ENCODE measurements at places on chromosomes 7 and 10.
A peak's percentile ranks its signal among the peaks of the same experiment; 100 is the strongest.

GRCh38 chr10:25388862-25389206 is 214.0 kb downstream of the GPR158 start:
- DNase-seq: no peak

DNA sequence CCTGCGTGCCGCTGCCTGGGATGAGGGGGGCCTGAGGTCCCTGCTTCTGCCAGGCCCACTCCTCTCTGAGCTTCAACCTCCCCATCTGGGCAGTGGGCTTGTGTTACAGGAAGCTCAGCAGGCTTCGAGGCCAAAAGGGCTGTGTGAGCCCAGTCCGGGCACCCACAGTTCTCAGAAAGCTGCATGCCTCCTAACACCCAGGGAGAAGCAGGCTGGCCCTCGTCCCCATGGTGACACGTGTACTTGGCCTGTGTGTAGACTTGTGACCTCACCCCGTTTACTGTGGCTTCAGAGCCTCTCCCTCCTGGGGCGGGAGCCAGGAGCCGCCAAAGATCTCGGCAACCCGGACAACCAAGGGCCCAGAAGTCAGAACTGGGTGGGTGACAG is 2.2 kb upstream of the GRIFIN start:
- no peak for DNase-seq

GRCh38 chr7:95578299-95578855 is 17.9 kb downstream of the PDK4 start:
- no peak for DNase-seq

DNA sequence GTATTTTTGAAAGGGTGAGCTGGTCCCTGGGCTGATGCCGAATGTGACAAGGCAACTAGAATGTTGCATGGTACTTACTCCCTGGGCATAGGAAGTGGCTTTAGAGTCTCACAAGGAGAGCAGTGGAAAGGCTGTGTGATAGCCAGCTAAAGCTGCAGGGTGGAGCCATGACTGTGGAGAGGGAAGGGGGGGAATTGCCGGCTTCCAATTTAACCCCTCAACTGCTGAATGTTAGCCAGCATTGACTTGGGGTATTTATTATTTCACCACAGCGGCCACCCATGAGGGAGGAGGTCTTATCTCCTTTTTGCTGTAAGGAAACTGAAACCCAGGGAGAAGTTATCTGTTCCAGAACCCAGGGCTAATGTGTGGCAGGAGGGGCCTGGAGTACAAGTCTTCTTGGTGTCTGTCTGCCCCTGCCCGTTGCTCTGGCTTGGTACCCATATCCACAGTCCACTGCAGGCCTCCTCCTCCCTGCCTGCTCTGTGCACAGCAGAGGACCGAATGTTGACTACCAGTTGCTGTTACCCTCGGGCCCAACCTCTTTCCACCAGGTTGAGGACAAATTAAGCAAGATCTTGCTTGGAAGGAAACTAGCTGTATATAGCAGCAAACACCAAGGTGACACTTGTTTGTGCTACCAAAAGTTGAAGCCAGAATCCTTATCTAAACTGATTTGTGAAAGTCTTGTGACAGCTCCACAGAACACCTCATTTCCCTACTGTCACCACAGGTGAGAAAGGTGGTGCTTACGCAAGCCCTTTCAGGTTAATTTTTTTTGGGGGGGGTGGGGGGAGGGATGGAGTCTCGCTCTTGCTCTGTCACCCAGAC is 37.6 kb downstream of the WBP1L start:
- DNase-seq: no peak

DNA sequence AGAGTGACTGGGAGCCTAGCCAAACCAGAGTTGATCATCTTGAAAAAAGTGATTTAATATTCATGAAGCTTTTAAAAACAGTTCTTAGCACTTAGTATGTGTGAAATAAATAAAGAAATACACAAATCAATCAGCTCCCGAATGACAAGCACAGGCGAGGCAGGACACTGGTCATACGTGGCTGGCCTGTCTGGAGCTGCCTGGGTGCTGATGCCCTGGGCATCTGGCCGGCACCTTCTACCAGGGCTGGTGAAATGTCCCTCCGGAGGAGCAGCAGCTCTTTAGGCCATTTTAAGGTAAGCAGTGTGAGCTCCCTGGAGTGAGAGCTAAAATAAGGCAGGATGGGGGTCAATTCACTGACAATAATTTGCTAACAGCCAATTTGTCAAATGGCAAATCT is 23.7 kb downstream of the IL15RA start:
- DNase-seq: no peak

DNA sequence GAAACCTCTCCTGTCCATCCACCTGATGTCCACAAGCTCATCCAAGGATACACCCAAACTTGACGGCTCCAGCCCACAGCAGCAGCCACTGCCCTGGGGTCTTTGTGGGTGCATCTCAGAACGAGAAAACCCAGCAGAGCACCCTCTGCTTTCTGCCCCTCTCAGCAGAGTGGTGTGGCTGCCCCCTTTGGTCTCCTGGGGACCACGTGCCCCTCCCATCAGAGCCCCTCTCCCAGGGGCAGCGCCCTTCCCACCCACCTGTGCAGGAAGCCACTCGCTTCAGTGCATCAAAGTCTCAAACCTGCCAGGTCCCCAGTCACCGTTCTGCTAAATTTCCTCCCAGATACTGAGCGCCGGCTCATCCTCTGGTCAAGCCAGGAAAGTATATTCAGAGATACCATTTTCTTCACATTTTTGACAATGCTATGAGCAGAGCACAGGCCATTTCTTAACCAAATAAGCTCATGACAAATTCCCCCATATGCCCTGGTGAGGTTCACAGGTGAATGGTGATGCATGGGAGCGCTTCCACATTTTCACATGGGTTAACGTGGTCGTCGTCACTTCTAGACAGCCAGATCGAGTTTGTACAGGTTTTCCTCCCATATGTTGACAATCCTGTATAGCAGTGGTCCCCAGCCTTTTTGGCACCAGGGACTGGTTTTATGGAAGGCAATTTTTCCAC is 32.4 kb downstream of the CAMK2B start:
- DNase-seq: no peak

GRCh38 chr7:46649876-46650275 is 728.8 kb upstream of the IGFBP3 start:
- DNase-seq: no peak

GRCh38 chr7:19390795-19391194 is 245.6 kb upstream of the FERD3L start:
- DNase-seq: no peak

- DNase-seq: no peak
Observed at GRCh38 chr7:144391823-144392255, 11.7 kb downstream of the NOBOX start.

DNA sequence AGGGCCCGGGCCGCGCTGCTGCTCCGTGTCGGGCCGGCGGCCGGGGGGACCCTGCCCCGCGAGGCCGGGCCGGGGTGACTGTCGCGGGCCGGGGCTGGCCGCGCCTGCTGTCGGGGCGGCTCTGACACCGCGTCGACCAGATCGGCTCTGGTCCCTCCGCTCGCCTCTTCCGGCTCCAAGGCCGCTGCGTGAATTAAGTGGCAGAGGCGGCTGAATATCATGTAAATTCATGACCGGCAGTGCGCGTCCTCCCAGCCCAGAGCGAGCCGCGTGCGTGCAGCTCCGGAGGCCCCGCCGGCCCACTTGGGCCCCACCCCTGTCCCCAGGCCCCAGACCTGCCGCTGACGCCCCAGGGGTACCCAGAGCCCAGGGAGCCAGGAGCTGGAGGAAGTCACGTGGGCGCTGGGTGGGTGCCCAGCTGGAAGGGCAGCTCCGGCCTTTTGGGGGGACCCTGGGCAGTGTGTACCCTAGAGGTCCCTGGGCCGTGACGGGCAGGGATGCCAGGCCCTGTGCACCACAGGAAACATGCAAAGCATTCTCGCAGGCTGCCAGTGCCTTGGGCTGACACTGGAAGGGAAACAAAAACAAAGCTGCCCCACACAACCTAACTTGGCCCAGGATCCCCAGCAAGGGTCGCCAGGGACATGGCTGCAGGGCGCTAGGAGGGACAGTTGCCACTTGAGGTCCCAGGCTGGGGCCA is 584.0 kb upstream of the MKI67 start:
- no peak for DNase-seq

DNA sequence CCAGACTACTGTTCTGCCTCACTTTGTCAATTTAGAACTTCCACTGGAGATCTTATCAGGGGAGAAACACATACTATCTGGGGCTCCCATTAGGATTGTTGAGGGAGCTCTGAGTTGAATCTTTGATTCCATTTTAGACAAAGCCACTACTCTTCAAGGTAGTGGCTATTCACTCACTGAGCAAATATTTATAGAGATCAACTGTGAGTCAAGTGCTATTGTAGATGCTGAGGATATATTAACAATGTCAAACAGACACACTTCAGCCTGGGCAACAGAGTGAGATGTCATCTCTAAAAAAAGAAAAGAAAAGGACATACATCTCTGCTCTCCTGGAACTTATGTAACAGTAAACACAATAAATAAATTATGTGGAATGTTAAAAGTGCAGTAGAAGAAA is 315.3 kb downstream of the PTEN start:
- no peak for DNase-seq

DNA sequence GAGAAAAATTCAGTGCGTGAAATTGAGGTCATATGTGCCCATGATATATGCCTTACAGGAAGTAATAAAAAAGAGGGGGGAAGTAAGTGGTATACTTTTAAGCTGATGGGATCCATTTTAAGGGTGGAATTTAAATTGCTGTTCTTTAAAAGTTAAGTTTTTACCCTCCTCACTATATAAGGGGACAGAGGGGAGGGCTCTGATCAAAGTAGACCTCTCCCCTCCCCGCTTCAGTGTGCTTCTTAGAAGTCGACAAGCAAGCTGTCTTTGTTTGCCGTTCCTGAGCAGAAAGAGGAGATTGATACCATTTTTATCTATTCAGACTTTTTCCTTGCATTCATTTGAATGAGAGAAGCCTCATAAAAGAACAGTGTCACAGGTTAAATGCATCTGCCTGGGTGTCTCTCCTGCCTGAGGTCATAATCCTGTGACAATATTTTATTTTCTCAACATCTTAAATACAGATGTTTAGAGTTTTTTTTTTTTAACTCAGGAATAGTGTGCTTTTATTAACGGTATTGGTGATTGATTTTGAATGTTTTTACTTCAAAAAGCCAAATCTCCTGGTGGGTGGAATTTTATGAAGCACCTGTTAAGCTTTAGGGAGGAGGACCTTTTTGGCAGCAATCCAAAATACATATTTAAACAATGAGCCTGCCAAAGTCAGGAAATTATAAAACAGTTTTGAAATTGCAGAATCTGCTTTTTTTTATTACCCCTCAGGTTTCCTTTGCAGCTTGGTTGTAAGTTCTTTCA is 141.7 kb downstream of the KAT6B start:
- peak; percentile 17 for DNase-seq

- DNase-seq: no peak
Observed at GRCh38 chr7:155533827-155534690, 12.3 kb downstream of the CNPY1 start.

GRCh38 chr7:140358412-140359051 is 39.8 kb downstream of the SLC37A3 start:
- DNase-seq: no peak

DNA sequence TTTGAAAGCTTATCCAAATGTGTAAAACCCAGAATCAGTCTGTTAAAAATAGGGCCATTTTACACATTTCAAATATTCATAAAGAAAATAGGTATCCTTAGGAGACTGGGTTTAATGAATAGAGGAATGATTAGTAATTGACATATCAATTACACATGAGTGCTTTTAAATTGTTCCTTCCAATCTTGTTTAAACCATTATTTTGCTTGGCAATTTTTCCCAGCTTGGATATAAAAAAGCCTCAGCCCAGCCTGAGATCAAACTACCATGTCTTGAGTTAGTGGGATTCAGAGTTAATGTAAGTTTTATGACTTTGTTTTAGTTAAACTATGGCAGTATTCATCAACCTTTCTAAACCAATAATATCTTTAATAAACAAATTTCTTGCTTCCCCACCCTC is 28.3 kb downstream of the PARP12 start:
- DNase-seq: no peak
